ENCODE measurements at places on chromosomes 13 and 19.
A peak's percentile ranks its signal among the peaks of the same experiment; 100 is the strongest.

- no peak for DNase-seq
These were observed 751 bp downstream of the ERVK3-1 start for GRCh38 chr19:58305932-58306323.

DNA sequence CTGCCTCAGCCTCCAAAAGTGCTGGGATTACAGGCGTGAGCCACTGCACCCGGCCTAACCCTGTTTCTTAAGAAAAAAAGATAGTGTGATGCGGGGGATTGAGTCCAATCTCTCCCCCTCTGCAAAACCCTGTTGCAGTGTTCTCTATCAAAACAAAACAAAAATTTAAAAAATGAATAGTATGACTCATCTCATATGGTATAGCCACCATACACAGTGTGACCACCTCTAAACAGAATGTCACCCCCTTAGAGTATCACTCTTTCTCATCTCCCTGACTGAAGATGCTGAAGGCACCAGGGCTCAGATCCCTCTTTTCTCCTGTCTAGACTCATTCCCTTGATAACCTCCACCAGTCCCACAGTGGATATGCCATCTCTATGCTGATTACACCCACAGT, 6.8 kb upstream of the ERF start:
- DNase-seq = no peak

DNA sequence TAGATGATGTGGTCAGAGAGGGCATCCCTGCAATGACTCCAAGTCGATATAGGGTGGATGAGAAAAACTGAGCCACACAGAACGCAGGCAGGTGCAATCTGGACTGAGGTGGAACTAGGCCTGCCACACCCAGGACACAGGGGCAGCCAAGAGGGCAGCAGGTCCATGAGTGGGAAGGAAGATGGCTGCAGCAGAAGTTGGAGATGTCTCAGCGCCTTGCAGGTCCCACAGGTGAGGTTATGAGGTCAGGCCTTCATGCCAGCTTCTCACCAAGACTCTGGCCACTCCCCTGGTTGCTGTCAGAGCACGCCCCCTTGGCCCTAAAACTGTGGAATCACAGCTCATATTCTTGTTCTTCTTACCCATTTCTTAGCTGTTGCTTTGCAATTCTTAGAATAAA, 147.7 kb upstream of the VSTM2B start:
- DNase-seq = no peak

DNA sequence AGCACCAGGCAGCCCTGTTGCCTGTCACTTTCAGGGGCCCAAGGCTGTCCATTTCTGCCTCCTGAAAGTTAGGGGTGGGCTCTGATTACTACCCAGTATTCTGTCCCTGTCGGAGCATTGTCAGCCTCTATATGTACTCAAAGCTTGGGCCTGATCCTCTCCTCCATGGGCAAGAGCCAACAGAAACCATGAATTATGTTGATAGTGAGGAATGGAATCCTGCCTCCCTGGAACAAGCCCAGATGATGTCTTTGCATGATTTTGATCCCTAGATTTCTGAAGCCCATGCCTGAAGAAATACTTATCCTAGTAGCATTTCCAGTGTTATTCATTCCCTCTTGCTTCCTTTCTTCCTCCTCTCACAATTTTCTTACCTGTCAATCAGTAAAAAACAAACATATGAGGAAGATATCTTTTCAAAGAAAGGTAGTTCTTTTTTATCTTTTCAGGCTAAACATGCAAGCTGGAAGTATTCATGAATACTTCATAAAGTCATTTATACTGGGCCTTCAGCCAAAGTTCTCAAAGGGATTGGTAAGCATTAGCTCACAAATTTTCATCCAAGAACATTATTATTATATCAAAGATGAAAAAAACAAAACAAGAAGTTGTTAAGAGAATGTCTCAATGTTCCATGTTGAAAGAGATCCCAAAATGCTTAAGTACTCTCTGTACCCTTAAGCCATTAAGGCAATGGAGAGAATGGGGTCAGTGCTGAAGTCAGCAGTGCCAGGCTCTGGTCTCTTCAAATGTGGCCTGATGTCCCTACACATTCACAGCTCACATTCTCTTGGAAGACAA, 171.7 kb downstream of the NHLRC3 start:
- no peak for DNase-seq

GRCh38 chr19:38679839-38680238, 32.4 kb downstream of the ACTN4 start:
- DNase-seq = no peak

DNA sequence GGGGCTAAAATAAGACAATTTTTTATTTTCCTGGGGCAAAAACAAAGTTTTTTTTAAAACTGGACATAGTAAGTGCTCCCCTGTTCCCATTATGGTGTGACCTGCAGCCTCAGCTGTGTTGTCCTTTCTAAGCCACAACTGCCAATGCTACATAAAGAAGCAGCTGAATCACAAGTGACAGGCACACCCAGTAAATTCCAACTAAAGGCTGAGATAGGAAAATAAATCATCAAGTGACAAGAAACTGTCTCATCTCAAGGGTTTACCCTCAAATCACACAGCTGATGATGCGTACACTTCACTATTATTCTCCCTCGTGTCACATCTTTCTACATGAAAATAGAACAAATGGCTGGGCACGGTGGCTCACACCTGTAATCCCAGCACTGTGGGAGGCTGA, 28.7 kb downstream of the STK24 start:
- DNase-seq = no peak

GRCh38 chr13:64165826-64166225, 2750.2 kb upstream of the PCDH20 start:
- no peak for DNase-seq

GRCh38 chr13:30111810-30112209, 195.5 kb downstream of the KATNAL1 start:
- DNase-seq = no peak

GRCh38 chr19:29491491-29491890, 34.3 kb upstream of the VSTM2B start:
- DNase-seq = no peak

GRCh38 chr13:50365408-50366391, 350.5 kb downstream of the KCNRG start:
- DNase-seq = no peak

- no peak for DNase-seq
These were observed 176.8 kb upstream of the ZNF507 start for GRCh38 chr19:32168606-32169005.

- peak; percentile 81 for DNase-seq
These were observed 34.5 kb upstream of the ATP1A3 start for GRCh38 chr19:42028304-42029216.

GRCh38 chr19:53642381-53643099, 10.7 kb downstream of the DPRX start:
- DNase-seq = no peak

- DNase-seq = peak; percentile 84
These were observed 34.2 kb upstream of the PNMA8B start for GRCh38 chr19:46529622-46530451.

DNA sequence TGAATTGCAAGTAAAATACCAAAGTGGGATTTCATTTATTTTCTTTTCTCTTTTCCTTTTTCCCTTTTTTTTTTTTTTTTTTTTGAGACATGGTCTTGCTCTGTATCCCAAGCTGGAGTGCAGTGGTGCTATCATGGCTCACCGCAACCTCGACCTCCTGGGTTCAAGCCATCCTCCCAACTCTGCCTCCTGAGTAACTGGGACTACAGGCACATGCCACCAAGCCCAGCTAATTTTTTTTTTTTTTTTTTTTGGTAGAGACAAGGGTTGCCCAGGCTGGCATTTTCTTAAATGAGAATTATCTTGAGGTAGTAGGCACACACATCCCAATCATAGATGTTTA, 68.5 kb upstream of the GPR183 start:
- DNase-seq = no peak

GRCh38 chr19:7535998-7536695, 630 bp downstream of the PNPLA6 start:
- no peak for DNase-seq

DNA sequence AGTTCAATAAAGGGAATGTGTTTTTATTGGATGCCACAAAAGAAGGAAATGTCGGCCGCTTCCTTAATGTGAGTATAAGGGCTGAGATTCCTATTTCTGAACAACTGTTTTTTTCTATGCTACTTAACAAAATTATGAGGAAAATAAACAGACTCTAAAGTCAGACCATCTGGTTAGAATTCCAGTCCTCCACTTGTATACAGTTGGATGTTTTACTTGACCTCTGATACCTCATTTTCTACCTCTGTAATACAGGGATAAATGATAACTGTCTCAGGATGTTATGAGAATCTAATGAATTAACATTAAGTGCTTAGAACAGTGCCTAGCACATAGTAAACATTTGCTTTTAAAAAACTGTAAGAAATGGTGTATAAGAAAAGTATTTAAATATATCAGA, 7.2 kb upstream of the PHF11 start:
- no peak for DNase-seq

GRCh38 chr13:113821847-113822246, 42.0 kb downstream of the GAS6 start:
- DNase-seq = no peak

DNA sequence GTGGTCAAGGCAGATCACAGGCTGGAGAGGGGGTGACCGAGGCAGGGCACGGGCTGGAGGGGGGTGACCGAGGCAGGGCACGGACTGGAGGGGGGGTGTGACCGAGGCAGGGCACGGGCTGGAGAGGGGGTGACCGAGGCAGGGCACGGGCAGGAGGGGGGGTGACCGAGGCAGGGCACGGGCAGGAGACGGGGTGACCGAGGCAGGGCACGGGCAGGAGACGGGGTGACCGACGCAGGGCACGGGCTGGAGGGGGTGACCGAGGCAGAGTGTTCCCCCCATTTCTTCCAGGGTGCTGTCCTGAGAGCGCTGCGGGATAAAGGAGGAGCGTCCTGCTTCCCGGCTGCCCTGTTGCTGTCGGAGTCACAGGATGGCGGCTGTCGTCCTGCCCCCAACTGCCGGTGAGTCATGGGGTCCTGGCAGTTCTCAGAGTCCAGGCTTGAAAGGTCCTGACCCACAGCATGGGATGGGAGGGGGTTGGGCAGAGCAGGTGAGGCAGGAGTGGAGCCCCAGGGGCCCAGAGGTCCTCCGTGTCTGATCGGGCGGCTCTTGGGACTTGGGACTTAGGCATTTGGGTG, 5.3 kb downstream of the ZNF557 start:
- DNase-seq = no peak

DNA sequence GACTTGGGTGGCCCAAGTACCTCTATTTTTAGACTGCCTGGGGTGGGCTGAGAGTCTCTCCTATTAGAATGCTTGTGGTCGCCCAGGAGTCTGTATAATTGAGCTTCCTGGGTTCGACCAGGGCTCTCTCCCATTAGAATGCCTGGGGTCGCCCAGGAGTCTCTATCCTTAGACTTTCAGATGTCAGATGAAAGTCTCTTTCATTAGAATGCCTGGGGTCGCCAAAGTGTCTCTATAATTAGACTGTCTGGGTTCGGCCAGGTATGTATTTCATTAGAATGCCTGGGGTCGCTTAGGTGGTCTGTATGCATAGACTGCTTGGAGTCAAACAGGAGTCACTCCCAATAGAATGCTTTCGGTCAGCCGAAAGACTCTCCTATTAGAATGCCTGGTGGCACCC, 1471.7 kb downstream of the UQCRFS1 start:
- DNase-seq = no peak

DNA sequence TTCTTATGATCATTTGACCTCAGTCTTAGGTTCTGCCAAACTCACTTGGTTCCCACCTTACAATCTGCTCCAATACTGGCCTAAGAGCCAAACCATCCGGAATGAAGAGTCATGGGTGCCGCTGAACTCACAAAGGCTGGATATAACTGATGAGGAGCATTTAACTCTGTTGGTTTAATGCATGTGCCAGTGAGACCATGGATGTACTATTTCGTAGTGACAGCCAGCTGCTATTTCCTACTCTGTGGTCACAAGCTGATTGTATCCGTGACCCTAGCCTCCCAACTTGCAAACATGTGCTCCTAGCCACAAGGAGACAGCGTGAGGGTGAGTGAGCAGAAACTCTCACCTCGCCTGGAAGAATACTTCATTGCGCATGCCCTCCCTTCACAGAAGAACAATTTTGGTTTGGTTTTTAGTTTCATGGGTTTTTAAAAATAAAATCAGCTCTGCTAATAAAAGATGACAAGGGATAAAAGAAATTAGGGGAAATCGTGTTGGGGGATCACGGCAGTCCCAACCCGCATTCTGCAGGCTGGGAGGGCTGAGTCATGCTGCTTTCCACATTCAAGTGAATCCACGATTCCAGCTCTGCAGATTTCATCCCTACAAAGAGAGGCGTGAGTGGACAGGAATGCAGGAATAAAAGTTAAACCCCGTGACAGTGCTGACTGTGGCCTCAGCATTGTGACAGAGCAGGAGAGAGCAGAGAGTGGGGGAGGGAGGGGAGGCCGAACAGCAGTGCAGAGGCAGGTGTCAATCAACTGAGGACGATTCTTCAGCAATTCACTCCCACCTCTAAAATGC, 66.8 kb upstream of the RAP2A start:
- DNase-seq = no peak

GRCh38 chr19:51637362-51637978, 7.3 kb upstream of the SIGLEC5 start:
- DNase-seq = no peak

- no peak for DNase-seq
These were observed 312.4 kb downstream of the ZNF536 start for GRCh38 chr19:30684613-30685012.

DNA sequence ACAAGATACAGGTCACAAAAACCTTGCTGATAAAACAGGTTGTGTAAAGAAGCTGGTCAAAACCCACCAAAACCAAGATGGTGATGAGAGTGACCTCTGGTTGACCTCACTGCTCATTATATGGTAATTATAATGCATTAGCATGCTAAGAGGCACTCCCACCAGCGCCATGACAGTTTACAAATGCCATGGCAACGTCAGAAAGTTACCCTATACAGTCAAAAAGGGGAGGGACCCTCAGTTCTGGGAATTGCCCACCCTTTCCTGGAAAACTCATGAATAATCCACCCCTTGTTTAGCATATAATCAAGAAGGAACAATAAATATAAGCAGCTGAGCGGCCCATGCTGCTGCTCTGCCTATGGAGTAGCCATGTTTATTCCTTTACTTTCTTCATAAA, 434.1 kb downstream of the ZNF536 start:
- DNase-seq = no peak

- no peak for DNase-seq
These were observed 507 bp upstream of the LCP1 start for GRCh38 chr13:46182491-46182877.

DNA sequence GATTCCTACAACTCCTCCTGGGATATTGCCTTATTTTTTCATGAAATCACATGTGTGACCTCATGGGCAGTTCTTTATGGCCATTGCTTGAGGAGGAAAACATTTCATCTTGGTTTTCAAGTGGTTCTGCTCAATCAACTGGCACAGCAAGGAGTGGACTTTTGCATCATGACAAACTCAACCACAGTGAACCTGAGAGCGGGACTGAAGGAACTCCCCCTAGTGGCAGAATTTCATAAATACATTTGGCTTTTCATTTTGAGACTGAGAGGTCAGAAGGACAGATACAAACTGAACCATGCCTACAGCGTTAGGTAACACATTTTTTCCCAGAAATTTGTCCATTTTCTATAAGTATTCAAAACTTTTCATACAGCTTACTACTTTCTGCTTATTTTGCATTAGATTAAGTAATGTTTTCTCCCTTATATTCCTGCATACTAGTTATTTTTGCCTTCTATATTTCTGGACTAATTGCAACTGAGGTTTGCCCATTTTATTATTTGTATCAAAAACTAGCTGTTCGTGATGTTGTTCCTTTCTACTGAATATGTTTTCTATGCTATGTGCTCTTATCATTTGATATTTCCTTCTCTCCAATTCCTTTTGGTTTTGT, 13.4 kb upstream of the SIGLEC12 start:
- no peak for DNase-seq

- DNase-seq = no peak
These were observed 145.8 kb downstream of the TM9SF2 start for GRCh38 chr13:99646866-99647595.

Measured in glutamatergic neuron (in vitro differentiated cells).